Activated T-helper 17 cell treated with anti-CD3 and anti-CD28 coated beads, Interleukin-2, amount 50 U/mL, for 72 hours (primary cell): ENCODE measurements at places on chromosomes 1 and 21. TPM values are rescaled to one million over a fixed set of nuclear protein-coding genes. Genes with fewer than 3 reads are reported as not detected.

The FCRL1 gene
- total RNA-seq = not detected

The SNRNP40 gene
- 115 TPM for total RNA-seq

The MYBPH gene
- total RNA-seq = not detected

The SDC3 gene
- not detected for total RNA-seq

DNA sequence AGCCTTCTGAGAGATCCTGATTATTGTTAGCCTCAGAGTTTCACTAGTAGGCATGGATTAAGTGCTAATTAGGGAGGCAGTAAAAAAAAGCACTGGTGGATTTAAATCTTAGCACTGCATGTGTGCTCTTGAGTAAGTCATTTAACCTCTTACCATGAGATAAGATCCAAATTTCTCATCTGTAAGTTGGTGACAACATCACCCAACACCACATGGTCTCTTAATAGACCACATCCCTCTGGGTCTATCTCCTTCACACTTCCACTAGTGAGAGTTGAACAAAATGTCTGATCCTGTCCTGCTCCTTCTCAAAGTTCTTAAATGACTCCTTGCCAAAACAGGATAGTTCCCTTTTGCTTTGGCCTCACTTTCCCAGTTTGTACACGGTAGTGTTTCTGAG is 29.5 kb upstream of the DMRTA2 start:
- ATAC-seq = peak; percentile 24

DNA sequence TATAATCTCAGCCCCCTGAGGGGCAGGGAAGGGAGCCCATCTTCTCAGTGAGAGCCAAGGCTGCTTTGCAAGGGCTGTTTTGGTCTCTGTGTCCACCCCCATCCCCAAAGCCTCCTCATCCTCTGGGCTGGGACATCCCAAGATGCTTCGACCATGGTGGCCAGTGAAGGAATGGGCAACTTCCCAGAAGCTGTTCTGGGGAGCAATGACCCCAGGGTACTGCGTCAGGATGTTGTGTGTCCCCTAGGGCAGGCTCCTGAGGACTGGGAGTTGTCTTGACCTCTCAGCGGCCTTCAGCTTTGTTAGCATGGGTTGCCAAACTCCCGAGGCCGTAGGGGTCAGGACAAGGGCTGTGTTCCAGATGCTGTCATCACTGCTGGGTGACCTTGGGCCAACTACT is 238.4 kb upstream of the POU3F1 start:
- ATAC-seq = no peak

GRCh38 chr21:42117967-42118780 is 47.1 kb downstream of the UMODL1 start:
- ATAC-seq = no peak

- no peak for ATAC-seq
Observed at GRCh38 chr1:230210981-230211336, 143.9 kb downstream of the GALNT2 start.
